Calu3 (cell line): ENCODE measurements at places on chromosomes 1 and 21. TPM values are rescaled to one million over a fixed set of nuclear protein-coding genes. Genes with fewer than 3 reads are reported as not detected.
A peak's percentile ranks its signal among the peaks of the same experiment; 100 is the strongest.

GRCh38 chr1:202852163-202852904 is 36.6 kb downstream of the RABIF start:
- DNase-seq, result peak; percentile 62

DNA sequence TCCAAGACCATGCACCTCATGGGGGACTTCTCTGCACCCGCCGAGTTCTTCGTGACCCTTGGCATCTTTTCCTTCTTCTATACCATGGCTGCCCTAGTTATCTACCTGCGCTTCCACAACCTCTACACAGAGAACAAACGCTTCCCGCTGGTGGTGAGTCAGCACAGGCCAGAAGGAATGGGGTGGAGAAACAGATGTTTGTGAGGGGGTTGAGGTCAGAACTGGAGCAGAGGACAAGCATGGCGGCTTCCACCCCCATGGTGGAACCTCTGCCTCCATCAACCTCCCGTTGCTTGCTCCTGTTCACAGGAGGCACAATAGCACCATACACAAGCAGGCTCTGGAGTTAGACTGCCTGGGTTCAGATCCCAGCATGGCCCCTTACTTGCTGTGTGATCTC is 6.9 kb upstream of the ATXN7L2 start:
- no peak for DNase-seq

DNA sequence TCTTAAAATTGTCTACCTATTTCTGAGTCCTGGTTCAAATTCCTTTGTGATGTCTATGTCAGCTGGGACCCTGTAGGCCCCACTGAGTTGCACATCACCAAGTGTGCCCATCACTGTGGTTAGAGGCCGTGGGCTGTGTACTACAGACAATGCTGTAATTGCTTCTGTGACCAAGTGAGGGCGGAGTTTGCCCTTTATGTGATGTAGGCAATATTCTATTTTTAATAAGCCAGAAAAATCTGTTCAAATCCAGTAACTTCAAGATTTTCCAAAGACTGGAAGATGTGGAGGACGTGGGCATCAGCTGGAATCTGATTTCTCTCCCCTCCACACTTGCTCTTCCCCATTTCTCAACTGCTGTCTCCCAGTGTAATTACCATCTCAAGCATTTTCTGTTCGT is 215.4 kb downstream of the PBX1 start:
- no peak for DNase-seq

GRCh38 chr1:151846062-151846568 is 6.5 kb upstream of the C2CD4D start:
- DNase-seq, result no peak

DNA sequence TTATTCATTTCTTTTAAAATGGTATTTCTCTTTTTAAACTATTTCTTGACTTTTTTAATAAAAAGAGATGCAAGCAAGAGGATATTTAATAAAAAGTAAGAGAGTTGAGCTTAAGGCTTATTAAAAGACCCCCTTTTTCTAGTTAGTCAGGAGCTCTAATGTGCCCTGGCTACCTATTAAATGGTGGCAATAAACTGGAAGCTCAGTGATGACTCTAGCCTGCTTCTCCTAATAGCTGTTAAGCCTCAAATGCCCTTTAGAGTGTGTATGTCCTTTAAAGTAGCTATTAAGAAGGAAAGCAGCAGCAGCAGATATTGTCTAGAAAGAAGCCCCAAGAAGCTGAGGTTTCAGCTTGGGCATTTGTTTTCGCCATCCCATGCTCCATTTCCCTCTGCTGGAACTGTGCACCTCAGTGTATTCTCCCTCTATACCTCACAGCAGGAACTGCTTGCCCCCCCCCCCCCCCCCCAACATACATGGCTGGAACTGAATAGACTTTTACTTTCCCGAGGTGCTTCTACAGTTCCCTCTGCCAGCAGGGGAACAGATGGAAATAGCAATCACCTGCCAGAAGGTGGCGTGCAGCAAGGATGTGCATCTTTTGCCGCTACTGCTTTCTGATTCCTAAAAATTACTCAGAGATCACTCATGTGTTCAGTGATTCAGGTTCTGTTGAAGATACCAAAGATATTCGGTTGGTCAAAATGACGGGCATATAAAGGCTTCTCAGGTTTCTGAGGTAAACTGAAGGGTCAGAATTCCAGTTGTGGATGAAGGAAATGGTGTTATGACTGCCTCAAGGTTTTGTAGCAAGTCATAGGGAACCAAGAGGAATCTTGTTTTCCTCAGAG is 2.5 kb downstream of the RGS4 start:
- DNase-seq, result peak; percentile 79

DNA sequence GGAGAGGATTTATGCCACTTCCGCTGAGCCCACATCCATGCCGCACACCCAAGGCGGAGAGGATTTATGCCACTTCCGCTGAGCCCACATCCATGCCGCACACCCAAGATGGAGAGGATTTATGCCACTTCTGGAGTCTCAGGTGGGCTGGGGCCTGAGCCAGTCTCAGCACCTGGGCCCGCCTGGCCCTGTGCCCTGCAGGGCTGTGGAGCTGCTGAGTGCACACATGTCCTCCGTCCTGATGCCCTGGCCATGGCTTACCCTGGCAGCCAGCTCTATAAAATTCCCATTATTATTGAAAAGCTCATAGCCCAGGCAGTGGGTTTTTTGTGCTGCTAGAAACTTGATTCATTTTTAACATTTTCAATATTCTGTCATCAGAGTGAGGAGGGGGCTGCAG is 89.8 kb upstream of the TMEM51 start:
- DNase-seq, result no peak

GRCh38 chr21:27480841-27481261 is 514.0 kb upstream of the ADAMTS5 start:
- DNase-seq, result peak; percentile 37

- no peak for DNase-seq
These were observed 629.3 kb upstream of the ADAMTS5 start for GRCh38 chr21:27596196-27596595.

GRCh38 chr1:205938682-205939081 is 4.6 kb downstream of the SLC26A9 start:
- no peak for DNase-seq

GRCh38 chr1:18927654-18928272 is 25.4 kb upstream of the ALDH4A1 start:
- DNase-seq, result peak; percentile 16

GRCh38 chr1:207079706-207080241 is 8.9 kb upstream of the C4BPB start:
- DNase-seq, result no peak

DNA sequence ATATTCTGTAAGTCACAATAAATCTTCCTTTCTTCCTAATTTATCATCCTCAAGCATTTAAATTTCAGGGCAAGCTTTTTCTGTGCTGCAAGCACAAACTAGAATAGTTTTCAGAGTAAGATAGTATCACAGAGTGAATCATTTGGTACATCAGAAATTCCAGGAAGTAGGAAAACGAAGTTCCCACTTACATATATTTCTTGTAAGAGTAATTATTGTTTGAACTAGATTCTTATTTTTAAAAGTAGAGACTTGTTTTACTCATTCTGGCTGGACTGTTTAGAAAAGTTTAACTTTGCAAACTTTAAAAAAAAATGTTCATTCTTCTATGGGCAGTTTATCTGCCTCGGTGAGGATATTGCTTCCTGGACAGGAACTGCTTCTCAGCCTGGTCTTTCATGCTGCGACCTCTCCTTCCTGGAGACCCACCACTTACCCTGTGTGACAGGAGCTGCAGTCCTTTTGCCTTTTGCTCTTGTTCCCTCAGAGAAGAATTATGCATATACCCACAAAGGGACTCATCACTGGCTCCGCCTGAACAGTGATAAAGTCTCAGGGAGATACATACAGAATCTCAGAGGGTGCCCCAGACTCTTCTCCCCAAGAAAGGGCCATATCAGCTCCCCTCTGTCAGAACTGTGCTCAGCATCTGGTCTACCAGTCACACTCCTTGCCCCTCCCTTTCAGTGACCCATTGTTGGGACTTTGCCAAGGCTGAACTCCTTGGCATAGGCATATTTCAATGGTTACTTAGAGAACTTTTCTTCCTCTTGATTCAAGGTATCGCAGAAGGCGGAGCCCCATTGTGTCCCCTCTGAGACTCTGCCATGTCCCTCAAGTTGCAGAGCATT is 102.7 kb upstream of the CD55 start:
- peak; percentile 76 for DNase-seq

DNA sequence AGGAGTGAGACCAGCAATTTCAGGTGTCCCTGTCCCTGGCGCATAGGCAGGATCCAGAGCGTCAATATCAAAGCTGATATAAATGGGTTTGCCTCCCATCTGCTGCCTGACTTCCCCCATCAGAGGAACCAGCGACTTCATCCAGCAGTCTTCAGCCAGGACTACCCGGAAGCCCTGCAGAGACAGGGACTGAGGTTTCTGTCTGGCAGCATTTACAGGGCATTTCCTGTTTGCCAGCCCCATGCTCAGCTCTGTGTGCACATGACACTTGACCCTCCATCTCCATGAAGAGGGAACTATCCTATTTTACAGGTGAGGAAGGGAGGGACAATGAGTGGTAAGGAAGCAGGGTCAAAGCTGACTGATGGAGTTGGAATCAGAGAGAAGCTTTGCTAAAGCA is 7.2 kb downstream of the AGMAT start:
- DNase-seq, result no peak

- peak; percentile 27 for DNase-seq
These were observed 2.9 kb upstream of the EFNA1 start for GRCh38 chr1:155124503-155125463.

COL24A1 gene
- total RNA-seq, result not detected in 2 replicates

CFHR4 gene
- not detected in 2 replicates for total RNA-seq

VASH2 gene
- total RNA-seq, result 4.7 and 5.8 TPM in 2 replicates
